ENCODE measurements at places on chromosomes 5 and 9.

GRCh38 chr9:114864471-114864870 lies 58.6 kb upstream of the TNFSF15 start:
- no peak for DNase-seq

DNA sequence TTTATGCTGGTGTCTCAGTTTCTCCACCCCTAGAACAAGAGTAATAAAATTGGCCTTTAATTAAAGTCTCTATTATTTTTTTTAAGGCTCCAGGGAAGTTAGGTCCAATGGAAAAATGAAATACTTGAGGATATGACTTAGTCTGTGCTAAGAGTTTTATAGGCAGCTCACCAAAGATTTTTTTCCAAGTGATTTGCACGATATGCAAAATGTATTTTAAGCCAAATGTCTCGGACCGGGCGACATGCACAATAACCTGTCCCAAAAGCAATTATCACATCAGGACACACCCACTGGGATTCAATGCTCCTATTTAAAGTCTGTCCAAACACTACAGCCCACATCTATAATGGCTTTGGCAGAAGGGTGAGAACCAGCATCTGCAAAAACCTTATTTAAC lies 136.1 kb upstream of the ANKH start:
- no peak for DNase-seq

- DNase-seq, result no peak
These were observed 93.3 kb downstream of the OTULIN start for GRCh38 chr5:14757850-14758249.

- DNase-seq, result no peak
These were observed 355.3 kb downstream of the TMEM232 start for GRCh38 chr5:110371011-110371724.

DNA sequence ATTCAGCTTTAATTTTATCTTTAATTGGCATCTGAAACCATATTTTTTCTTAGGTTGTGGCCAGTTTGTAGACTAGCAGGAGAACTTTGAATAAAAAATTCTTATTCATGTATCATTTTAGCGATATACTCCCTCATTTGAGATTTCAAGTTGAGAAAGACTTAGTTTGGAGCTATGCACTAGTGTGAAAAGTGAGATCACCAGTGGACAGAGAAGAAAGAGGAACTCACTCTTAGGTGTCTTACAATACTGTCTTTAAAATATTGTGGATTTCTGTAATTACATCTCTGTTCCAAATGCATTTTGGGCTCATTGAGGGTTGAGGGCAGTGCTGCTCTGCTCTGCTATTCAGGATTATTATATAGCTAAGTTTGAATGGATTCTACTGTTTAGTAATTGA lies 54.7 kb downstream of the NAA35 start:
- DNase-seq, result no peak

DNA sequence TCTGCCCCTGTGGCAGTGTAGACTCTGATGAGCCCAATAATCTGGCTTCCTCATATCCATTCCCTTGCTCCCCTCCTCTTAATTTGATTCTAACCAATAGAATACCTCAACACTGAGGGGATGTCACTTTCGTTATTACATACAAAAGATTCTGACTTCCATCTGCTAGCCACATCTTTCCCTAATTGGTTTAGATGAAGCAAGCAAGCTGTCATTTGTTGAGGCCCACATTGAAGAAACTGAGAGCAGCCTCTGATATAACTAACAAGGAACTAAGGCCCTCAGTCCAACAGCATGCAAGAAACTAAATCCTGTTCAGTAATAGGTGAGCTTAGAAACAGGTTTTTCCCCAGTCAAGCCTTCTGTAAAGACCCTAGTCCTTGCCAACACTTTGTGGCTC lies 5.8 kb downstream of the ADAMTS6 start:
- DNase-seq, result no peak

- DNase-seq, result no peak
These were observed 51.6 kb upstream of the SARDH start for GRCh38 chr9:133789778-133790177.

DNA sequence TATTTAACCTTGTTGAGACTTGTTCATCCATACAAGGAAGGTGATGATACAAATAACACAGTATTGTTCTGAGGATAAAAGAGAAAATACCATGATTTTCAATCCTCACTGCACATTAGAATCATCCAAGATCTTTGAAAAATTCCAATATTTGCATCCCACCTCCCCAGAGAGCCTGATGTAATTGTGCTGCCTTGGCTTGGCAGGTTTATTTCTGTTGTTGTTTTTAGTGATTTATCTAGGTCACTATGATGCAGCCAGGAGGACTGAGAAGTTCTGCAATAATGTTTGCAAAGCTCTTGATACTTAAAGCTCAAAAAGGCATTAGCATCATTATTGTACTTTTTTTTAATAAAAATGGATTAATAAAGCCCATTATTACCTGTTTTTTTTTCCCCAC lies 67.0 kb upstream of the NMUR2 start:
- DNase-seq, result no peak

DNA sequence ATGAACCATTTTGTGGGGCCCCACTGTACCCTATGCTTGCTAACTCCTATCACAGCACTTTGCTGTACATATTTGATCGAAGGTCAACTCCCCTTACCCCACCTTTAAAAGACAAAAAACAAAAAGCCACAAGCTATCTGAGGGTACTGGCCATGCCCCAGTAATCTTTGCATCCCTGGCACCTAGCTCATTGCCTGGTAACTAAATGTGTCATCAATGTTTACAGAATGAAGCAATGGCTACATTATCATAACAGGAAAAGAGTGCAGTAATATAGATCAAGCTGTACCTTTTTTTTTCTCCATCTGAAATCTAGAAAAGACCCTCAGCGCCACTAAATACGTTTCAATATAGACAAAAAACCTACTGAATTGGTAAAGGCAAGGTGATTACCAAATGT lies 188.0 kb downstream of the ELAVL2 start:
- DNase-seq, result no peak

DNA sequence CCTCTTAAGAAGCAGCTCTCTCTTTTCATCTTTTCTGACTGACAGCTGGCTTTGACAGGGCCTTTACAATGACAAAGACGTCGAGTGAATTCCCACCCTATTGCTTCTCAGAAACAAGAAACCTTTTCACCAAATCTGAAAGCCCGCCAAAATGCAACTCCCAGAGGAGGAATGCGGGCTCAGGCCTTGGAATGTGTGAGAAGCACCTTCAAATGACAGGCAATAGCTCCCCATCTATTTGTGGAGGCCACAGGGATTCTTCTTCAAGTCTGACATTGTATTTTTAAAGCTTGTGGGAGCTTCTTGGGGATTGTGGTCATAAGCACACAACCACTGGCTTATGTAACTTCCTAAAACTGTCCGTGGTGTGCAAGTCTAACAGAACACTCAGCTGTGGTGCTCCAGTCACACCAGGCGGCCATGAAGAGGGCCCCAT lies 72.7 kb downstream of the DPYSL3 start:
- DNase-seq, result no peak
